H1 (cell line): ENCODE measurements at places on chromosomes 2 and 18.
A peak's percentile ranks its signal among the peaks of the same experiment; 100 is the strongest.

GRCh38 chr2:88698027-88698413 is 6.5 kb downstream of the RPIA start:
- DNase-seq, result no peak

GRCh38 chr2:235608200-235608887 is 114.5 kb downstream of the AGAP1 start:
- no peak for DNase-seq

GRCh38 chr2:19209575-19210341 is 148.7 kb downstream of the OSR1 start:
- no peak for DNase-seq

DNA sequence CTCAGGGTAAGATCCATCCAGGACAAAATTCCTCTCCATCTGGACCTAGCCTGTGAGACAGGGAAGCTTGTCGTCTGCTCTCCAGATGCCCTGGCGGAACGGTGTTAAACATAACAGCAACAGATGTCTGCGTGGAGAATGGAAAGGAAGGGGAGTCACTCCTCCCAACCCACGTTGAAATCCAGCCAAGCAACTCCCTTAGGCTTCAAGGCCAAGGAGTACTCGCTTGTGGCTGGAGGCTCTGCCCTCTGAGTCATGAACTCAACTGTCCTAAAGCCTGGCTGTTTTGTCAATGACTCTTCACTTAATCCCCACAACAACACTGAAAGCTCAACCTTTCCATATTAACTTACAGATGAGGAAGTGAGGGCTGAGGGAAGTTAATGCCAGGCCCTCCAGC is 42.2 kb downstream of the TPO start:
- DNase-seq, result no peak

DNA sequence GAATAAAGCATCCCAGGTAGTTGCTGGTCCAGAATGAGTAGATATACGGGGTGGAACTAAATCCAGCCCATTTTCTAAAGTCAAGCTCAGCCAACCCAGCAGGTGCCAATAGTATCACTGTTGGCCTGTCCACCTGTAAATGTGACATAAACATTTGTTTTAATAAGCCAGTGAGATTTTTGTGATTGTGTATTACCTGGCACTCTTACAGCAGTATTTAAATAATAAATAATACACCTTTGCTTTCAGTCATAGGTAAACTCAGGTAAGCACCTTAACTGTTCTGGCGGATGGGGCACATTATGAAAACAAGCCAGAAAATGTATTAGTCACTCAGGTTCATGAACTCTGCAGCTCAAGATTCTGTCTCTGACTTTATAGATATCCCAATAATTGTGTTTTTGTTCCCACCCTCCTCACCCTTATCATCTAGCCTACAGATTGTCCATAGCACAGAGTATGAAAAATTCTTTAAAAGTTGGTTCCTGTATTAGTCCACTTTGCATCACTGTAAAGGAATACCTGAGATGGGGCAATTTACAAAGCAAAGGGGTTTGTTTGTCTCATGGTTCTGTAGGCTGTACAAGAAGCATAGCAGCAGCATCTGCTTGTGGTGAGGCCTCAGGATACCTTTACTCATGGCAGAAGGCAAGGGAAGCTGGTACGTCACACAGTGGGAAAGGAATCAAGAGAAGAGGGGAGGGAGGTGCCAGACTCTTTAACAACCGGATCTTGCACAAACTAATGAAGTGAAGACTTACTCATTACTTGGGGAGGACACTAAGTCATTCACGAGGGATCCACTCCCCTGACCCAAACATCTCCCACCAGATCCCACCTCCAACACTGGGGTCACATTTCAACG is 73.0 kb upstream of the CYRIA start:
- DNase-seq, result no peak

DNA sequence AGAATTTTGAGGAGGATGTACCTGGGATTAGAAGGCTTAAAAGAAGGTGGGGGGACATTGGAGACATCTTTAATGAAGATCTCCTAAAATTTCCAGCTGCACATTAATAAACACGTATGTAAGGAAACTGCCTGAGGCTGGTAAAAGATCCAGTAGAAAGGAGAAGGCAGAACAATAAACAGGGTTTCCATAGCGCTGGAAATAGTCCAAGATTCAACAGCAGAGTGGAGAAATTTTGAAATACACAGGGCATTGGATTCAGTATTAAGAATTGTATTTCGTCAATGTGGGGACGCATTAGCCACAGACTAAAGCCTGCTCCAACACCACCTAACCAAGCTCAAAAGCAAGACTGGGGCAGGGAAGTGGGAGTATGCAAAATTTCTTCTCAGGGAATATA is 606.9 kb upstream of the NRXN1 start:
- DNase-seq, result no peak

DNA sequence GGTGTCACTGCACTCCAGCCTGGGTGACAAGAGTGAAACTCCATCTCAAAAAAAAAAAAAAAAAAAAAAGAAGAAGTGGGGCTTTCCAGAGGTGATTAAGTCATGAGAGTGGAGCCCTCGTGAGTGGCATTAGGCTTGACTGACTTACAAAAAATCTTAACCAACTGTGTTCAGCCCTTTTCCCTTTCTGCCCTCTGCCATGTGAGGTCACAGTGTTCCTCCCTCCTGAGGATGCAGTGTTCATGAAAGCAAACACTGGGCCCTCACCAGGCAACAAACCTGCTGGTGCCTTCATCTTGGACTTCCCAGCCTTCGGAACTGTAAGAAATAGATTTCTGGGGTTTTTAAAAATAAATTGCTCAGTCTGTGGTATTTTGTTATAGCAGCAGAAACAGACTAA is 37.0 kb upstream of the METTL21A start:
- DNase-seq, result no peak

- no peak for DNase-seq
Measured at GRCh38 chr2:105596411-105596921, 148.2 kb upstream of the NCK2 start.

GRCh38 chr2:68256093-68256450 is 3.7 kb upstream of the PPP3R1 start:
- DNase-seq, result no peak

GRCh38 chr2:168583710-168584521 is 127.8 kb downstream of the CERS6 start:
- DNase-seq, result no peak

DNA sequence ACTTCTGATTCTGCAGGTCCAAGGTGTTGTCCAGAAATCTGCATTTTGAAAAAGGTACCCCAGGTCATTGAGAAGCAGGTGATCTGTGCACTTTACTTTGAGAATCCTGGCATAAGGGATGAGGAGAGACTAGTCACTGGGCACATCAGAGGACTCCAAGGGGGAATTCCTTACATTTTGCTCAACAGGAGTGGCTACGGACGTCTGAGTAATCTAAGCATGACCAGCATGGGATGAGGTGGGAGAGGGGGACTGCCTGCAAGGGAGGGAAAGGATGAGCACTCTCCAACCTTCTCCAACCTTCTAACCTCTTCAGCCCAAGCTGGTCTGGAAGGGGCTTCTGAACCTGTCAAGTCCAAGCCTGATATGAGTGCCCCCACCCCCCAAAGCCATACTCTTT is 55.5 kb downstream of the MARCHF4 start:
- no peak for DNase-seq

DNA sequence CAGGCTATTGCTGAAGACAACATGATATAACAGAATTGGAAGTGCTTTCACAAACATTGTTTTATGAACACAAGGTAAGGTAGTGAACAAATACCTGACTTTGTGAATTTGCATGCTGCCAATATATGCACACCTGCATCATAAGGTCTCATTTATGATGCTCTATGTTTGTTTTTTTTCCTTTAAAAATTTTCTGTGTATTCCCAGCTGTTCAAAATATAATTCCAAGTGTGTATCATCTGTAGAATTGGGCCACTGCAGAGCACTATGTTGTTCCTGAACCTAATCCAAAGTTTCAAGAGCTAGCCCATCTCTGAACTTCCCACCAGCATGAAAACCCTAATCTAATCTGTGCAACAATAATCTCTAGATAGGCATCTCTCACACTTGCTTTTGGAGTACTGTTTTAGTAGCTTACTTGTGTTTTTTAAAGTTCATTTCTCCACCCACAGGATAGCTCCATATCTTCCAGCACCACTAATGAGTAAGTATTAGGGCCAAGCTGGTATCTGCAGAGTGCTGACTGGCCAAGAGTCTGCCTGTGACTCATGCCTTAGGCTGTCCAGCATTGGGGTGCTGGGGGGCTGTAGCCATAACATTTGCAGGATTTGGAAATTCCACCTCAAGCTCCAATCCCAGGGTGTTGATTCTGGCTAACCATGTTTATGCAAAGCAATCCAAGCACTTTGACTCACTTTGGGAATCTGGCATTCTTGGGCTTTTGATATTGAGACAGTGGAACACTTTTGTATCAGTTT is 208.2 kb upstream of the REV1 start:
- DNase-seq, result no peak

DNA sequence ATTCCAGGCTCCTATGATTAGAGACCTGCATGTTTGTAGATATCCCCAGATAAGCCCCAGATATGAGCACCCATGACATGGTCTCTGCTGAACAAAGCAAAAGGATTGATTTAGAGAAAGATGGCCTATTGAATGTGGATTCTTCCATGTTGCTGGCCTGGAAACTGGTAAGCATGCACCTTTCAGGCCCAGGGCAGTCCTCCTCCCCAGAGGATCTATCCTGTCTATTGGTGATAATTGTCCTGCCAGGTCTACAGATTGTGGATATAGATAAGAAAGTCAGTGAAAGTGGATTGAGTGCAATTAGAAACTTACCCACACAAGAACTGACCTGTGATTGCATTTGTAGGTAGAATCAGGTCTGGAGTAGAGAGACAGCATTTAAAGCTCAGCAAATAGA is 256.9 kb upstream of the SIX3 start:
- DNase-seq, result no peak

- DNase-seq, result no peak
Measured at GRCh38 chr2:196144513-196145126, 26.8 kb downstream of the STK17B start.

GRCh38 chr2:120899771-120900170 is 164.1 kb downstream of the GLI2 start:
- DNase-seq, result no peak

GRCh38 chr18:79870301-79871025 is 72.7 kb downstream of the KCNG2 start:
- no peak for DNase-seq

- DNase-seq, result peak; percentile 75
Measured at GRCh38 chr2:160407393-160408172, 86.0 kb downstream of the RBMS1 start.

GRCh38 chr2:236794176-236794957 is 224.7 kb downstream of the ACKR3 start:
- no peak for DNase-seq

GRCh38 chr2:159034713-159035112 is 66.3 kb downstream of the TANC1 start:
- DNase-seq, result no peak

- no peak for DNase-seq
Measured at GRCh38 chr2:240670950-240671349, 11.7 kb downstream of the AQP12B start.

- DNase-seq, result no peak
Measured at GRCh38 chr18:61414086-61414485, 80.9 kb downstream of the CDH20 start.

- no peak for DNase-seq
Measured at GRCh38 chr2:95277246-95277906, 3.1 kb downstream of the PROM2 start.

DNA sequence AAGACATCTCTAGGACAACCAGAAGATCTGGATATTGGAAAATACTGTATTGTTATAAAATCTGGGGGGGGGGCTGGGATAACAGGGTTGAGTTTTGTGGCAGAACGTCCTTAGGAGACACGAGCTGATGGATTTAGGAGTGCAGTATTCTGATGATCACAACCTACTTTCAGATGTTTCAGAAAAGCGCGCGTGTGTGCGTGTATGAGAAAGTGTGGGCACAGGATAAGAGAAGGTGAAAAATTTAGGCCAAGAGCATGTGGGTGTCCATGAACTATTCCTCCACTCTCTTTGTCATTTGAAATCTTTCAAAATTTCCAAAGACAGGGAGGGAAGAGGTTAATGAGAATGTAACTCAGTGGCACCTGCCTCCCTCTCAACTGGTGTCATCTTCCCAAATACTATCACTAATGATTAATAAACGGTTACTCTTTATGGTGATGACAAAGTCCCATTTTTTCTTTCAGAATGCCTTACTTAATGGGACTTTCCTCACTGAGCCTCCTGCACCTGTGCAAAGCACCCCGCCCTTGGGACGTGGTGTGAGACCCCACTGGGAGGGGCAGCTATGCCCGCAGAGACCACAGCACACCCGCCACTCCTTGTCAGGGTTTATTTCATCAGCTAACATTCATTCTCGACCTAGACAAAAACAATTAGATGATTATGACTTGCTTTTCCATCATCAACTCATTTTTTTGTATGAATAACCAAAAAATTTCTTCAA is 53.6 kb downstream of the HS6ST1 start:
- DNase-seq, result no peak

DNA sequence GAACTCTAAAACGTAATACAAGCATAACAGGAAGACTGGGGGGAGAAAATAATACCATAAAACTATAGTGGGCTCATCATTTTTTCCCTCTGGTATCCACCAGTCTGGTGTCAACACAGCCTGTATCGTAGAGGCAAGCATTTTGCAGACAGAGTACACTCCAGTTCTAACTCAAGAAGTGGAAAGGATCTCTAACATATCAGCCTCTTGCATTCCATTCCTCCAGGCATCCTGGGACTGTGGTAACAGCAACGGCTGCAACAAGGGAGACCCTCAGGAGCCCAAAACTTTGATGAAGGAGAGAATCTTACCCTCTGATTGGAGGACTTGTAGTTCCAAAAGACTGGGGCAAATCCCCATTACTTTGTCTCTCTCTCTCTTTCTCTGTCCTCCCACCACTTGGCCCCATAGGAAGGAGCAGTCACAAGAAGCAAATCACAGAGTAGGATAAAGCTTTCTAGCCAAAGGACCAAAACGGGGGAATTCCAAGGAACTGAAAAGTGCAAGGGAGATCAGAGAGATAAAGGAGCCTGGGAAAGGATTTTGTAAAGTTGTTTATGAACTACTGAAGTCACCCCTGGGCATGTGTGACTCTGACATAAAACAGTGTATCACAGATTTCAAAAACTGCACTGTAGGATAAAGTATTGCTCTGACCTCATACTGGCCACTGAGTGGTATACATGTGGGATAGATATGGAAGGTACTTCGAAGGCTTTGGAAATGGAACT is 11.9 kb downstream of the FRZB start:
- no peak for DNase-seq

GRCh38 chr2:170525566-170525900 is 189.6 kb upstream of the SP5 start:
- DNase-seq, result no peak

- peak; percentile 72 for DNase-seq
Measured at GRCh38 chr2:36356298-36356989, 866 bp downstream of the CRIM1 start.

- DNase-seq, result no peak
Measured at GRCh38 chr2:16578081-16578480, 87.6 kb downstream of the CYRIA start.

- no peak for DNase-seq
Measured at GRCh38 chr2:74555610-74556103, 1.1 kb downstream of the DOK1 start.

- no peak for DNase-seq
Measured at GRCh38 chr18:41617647-41618046, 337.4 kb upstream of the PIK3C3 start.

- no peak for DNase-seq
Measured at GRCh38 chr2:161676902-161677496, 52.8 kb downstream of the SLC4A10 start.
